Activated B cell treated with CpG ODN at 0.5 μM for 24 hours (primary cell): ENCODE measurements at places on chromosomes 5 and 9.

DNA sequence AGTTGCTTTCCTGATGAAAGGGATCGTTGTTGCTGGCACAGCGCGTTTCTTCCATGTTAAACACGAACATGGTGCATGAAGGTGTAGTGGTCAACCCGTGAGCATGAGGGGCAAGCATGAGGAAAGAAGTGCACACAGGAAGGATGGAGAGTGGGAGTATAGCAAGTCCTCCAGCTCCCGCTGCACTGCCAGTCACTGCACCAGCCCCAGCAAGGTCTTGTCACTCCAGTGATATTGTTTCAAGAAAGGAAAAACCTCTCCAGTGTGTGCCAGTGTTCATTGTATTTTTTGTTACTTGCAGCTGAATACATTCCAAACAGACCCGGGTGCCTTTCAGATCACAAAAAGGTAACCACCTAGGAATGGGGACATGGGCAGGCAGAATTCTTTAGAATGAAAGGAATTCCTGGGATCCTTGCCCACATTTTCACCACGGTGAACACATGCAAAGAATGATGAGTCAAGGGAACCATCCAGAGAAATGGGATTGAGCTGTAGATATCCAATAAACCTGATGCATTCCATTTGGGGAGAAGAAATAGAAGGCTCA lies 186.3 kb downstream of the AOPEP start:
- no peak for DNase-seq

DNA sequence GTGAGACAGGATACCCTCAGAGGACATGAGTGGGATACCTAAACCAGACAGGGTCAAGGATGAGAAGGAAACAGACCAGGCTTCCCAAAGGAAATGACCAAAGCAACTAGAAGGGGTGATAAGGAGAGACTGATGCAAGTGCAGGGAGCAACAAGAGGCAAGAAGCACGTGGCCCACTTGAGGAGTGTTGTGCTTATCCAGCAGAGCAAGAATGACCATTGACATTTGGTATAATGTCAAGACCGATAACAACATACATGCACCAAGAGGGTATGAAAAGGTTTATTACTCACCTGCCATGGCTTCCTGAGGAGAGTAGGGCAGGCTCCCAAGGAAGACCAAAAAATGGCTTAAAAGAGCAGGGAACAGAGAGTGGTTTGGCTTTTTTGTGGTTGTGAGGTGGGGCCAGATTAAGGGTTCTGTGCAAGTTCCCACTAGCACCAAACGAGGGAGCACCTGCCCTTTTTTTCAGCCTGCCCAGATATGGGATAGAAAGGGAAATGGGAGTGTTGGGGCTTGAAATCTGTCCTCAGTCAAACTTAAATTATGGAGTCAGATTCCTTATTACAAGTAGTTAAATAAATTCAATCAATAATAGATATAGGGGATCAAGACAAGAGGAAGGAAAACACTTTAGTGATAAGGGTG lies 513.6 kb downstream of the RASEF start:
- DNase-seq, result no peak

GRCh38 chr9:11443631-11444030 lies 830.8 kb upstream of the PTPRD start:
- no peak for DNase-seq

GRCh38 chr9:109906766-109907382 lies 126.9 kb downstream of the PALM2AKAP2 start:
- DNase-seq, result no peak

GRCh38 chr5:36561601-36562000 lies 44.8 kb upstream of the SLC1A3 start:
- DNase-seq, result no peak

GRCh38 chr9:98830554-98830953 lies 23.1 kb downstream of the GALNT12 start:
- DNase-seq, result no peak
